Right renal pelvis (tissue), 4 donors: ENCODE measurements at places on chromosomes 3 and 15. TPM values are rescaled to one million over a fixed set of nuclear protein-coding genes. Genes with fewer than 3 reads are reported as not detected.

SCN11A gene
- polyA plus RNA-seq, result 1.0 TPM

ZPLD1 gene
- polyA plus RNA-seq, result 0.85 TPM

RFX7 gene
- polyA plus RNA-seq, result 19.7 TPM

HCLS1 gene
- 6.1 TPM for polyA plus RNA-seq

KY gene
- polyA plus RNA-seq, result 1.4 TPM

CPNE9 gene
- 0.08 TPM for polyA plus RNA-seq

GHRL gene
- 4.3 TPM for polyA plus RNA-seq

C3orf22 gene
- polyA plus RNA-seq, result 0.06 TPM

SPTBN5 gene
- polyA plus RNA-seq, result 3.0 TPM

NMNAT3 gene
- polyA plus RNA-seq, result 9.5 TPM

LRRC58 gene
- polyA plus RNA-seq, result 37.5 TPM

CD86 gene
- polyA plus RNA-seq, result 1.8 TPM

MYL3 gene
- polyA plus RNA-seq, result 25.0 TPM

GPR27 gene
- polyA plus RNA-seq, result 9.2 TPM

OCA2 gene
- polyA plus RNA-seq, result 9.2 TPM

ZBTB20 gene
- 4.8 TPM for polyA plus RNA-seq

HRH1 gene
- 2.3 TPM for polyA plus RNA-seq

UQCRC1 gene
- 323 TPM for polyA plus RNA-seq

SLC28A2 gene
- 0.20 TPM for polyA plus RNA-seq

NDN gene
- polyA plus RNA-seq, result 101 TPM
